Sciatic nerve (tissue), 2 donors: ENCODE measurements at places on chromosomes 6 and 20.

- no peak for DNase-seq
Observed at GRCh38 chr20:21096321-21097043, 9.7 kb downstream of the LINC00237 start.

- DNase-seq: no peak
Observed at GRCh38 chr6:87762116-87762515, 60.1 kb upstream of the AKIRIN2 start.

- no peak for DNase-seq
Observed at GRCh38 chr6:162644153-162644552, 83.4 kb downstream of the PRKN start.

GRCh38 chr6:161481786-161482516 is 208.1 kb upstream of the AGPAT4 start:
- DNase-seq: no peak

- peak; percentile 21 for DNase-seq
Observed at GRCh38 chr20:47280668-47281067, 75.8 kb downstream of the ZMYND8 start.

- DNase-seq: peak; percentile 47
Observed at GRCh38 chr6:170225852-170226417, 64.9 kb downstream of the DLL1 start.

DNA sequence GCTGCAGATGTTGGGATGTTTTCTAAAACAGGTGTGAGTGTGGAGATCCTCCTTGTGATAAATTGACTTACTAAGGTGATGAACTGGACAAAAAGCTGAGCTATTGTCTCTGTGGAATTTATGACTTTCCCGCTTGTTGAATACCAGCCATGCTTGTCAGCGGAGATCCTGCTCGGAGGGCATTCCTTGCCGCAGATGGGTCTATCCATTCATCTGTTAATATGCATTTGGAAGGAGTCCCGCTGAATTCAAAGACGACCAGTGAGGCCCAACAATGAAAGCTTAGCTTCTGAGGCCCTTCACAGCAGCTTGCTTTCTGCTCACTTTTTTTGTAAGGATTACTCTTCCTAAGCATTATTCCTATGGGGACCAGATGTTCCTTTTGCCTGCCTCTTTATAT is 124.9 kb downstream of the TIAM2 start:
- no peak for DNase-seq

GRCh38 chr6:158474961-158475343 is 84.9 kb upstream of the TMEM181 start:
- no peak for DNase-seq

DNA sequence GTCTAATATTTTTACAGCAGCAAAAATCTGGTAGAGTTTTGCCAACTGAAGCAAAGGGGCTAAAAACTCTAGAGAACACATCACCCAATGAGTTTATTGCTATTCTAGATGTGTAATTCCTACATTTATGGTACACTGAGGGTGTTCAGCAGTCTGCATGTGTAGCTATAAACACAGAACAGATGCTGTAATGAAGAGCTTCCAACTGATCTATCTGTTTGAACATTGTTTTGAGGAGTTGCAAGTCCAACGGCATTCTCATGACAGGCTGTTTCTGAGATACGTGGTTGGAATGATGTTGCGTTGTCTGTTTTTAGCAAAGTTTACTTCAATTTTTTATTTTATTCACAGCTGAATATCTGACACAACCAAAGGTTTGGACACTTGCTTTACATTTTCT is 141.2 kb upstream of the RAB32 start:
- no peak for DNase-seq

DNA sequence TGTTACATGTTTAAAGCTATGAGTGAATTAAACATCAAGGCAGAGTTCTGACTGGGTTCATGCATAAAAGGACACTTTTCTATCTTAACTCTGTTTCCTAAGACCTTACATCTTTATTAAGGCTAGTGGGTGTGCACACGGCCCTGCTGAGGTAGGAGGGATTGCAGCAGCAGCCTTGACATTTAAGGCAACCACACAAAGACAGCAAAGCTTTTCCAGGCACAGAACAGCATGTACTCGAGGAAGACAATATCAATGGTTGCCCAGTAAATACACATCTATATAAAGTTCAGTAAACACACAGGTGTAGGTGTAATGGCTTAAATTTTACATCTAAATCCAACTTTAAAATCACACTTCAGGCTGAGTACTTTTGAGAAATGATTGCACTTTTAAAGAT is 79.8 kb upstream of the LOC128125822 start:
- DNase-seq: no peak

DNA sequence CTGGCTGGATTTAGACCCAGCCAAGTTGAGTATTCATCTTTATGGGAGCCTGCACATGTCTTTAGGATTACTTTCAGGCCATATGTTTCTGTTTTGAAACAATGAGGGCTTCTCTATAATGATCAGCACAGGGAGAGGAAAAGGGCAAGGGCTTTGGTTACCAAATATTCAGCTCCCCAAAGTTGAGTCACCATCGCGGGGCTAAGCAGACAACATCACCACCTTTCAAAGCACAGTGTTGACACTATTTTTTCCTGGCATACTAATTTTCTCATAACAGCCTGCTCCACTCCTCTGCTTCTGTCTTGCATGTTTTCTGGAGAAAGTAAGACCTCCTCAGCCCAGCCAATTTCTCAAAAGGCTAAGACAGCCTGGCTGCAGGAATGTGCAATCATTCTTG is 4.9 kb downstream of the SCML4 start:
- DNase-seq: no peak

GRCh38 chr20:21681234-21681921 is 24.1 kb upstream of the PAX1 start:
- no peak for DNase-seq

DNA sequence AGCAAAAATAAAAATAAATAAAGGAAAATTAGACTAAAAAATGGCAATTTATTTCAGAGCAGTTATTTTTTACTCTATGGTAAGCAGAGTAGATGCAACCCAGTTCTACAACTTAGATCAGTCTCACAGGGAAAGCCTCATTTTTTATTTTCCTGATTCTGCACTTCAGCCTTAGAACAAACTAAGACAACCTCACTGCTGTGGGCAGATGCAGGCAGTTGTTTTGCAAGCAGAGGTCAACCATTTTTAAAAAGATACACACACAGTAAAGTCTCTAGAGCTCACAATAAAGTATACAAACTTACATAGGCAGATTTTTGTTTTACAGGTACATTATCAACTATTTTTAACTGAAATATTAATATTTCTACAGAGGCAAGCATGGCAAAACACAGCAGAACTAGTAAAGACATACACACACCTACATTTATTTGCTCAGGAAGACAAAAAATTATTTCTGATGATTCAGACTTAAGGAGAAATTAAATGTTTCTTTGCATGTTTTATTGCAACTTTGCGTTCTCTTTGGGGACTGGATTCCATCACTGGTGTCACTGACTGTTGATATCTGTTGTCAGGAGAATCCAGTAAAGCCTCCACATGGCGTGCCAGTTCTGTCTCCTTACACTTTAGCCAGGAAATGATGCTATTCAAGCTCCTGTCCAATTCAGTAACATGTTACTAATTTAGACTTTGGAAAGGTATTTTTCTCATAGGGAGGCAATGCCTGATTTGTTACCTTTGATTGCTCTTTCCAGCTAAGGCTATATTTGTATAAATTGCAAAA is 102.7 kb downstream of the TRDN start:
- DNase-seq: no peak

DNA sequence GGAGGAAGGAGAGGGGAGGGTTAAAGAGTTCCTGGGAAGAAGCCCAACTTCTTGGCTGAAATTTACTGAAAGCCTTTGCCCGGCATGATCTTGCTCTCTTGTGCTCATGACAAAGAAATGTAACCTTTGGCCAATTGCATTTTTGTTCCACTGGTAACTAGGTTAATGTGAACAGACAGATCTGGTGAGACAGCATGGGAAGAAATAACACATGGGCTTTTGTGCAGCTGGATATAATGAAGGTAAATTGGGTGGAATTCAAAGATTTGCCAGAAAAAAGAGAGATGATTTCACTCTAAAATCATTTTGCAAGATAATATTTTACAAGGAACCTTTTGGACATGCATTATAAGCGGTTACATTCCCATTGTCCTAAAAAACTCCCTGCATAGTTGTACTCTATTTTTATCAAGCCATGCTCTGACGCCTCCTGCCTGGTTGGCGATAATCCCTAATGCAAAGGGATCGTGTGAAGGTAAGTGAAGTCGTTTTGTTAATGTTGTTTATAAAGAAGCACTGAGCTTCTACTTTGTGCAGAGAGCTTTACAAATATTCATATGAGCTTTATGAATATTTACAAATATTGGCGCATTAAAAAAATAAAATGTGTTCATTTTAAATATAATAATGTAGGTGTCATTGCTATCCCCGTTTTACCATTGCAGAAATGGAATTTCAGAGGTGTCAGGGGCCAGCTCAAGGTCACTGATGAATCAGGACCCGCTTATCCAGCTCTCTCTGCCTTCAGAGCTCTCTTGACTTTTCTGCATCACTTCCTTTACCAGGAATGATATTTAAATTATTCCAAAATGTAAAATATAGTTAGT is 161.3 kb upstream of the AGPAT4 start:
- DNase-seq: no peak

GRCh38 chr20:63345328-63346100 is 15.6 kb downstream of the CHRNA4 start:
- no peak for DNase-seq

DNA sequence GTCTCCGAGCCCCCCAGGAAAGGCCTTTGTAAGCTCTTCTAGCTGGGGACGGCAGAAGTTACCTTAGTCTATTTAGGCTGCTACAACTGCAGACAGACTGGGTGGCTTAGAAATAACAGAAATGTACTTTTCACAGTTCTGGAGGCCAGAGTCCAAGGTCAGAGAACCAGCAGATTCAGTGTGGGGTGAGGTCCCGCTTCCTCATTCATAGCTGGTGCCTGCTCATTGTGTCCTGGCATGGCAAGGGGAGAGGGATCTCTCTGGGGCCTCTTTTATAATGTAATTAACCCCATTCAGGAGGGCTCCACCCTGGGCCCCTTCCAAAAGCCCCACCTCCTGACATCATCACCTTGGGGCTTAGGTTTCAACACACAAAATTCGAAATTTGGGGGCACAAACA is 315.1 kb downstream of the CDH4 start:
- no peak for DNase-seq

GRCh38 chr20:46704714-46705377 is 4.6 kb upstream of the SLC2A10 start:
- DNase-seq: no peak

DNA sequence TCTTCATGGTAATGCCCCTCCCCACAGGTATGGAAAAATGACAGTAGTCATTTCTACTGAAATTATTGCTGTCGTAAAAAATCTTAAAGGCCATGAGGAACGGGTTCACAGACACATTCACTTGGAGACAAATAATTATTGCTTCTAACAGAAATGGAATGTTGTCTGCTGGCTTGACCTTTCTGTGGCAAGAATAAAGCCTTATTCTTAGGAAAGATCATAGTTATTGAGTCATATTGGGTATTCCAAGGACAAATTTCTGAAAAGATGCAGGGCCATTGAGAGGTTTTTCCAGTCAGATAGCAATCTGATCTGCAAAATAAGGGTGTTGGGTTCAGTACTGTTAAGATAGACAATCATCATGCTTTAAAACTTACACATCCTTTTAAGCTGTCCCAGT is 29.2 kb downstream of the AKAP7 start:
- DNase-seq: no peak

DNA sequence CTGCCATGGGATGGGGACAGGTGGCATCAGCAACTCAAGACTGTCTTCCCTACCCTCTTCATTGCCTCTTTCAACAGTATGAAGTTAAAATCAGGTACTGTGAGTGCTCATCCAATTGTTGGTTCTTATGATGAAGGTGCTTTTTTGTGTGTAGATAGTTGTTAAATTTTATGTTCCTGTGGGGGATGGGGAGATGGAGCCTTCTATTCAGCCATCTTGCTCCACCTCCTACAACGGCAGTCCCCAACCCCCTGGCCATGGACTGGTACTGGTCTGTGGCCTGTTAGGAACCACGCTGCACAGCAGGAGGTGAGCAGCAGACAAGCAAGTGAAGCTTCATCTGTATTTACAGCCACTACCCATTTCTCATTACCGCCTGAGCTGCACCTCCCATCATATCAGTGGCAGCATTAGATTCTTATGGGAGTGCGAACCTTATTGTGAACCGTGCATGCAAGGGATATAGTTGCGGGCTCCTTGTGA is 47.8 kb upstream of the TOP1 start:
- no peak for DNase-seq

DNA sequence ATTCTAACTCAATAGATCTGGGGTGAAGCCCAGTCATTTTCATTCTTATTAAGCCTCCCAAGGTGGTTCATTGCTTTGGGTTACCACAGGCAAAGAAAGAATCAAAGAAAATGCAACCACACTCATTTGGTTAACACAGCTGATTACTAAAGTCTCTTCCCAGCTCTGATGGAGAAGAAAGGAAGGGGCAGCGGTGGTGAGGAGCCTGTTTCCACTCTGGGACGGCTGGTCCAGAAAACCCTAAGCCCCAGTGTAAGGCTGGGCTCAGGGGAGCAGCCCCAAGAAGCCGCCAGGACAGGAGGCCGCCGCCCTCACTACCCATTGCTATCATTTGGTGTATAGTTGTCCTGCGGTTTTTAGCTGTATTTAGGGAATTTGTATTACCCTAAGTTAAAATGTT is 226.9 kb downstream of the CD83 start:
- no peak for DNase-seq

DNA sequence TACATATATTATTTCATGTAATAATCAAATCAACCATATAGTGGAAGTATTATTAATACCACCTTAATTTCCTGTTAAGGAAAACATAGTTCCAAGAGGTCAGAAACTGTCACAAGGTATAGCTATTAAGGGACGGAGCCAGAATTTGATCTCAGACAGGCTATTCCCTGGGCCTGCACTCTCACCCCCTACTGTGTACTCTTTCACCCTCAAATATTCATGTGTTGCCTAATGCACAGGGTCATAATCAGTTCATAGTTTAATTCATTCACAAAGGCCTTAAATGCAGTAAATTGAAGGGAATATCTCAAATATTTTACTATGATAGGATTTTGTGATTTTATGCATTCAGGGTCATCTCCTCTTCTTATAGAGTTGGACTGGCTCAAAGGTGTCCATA is 67.2 kb upstream of the IFNGR1 start:
- DNase-seq: no peak

- peak; percentile 73 for DNase-seq
Observed at GRCh38 chr6:131062241-131063027, 611 bp downstream of the EPB41L2 start.

- no peak for DNase-seq
Observed at GRCh38 chr20:60262967-60263603, 304.9 kb downstream of the CDH26 start.

- DNase-seq: peak; percentile 32
Observed at GRCh38 chr20:50578778-50579165, 68.6 kb downstream of the PTPN1 start.

DNA sequence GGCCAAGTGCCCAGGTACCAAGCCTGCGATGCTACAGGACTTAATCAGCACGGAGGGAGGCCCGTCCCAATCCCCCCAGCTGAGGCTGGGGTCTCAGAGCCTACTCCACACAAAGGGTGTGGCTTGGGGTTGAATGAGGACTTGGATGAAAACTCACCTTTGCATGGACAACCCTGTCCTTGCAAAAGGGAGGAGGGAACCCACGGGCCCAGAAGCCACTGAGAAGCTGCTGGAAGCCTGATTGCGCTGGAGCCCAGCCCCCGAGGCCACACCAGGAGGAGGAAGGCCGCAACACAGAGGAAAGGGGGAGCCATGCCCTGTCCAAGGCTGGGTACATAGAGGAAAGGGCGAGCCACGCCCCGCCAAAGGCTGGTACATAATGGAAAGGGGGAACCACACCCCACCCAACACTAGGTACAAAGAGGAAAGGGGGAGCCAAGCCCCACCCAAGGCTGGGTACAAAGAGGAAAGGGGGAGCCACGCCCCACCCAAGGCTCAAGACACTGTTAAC is 158.8 kb downstream of the DLL1 start:
- peak; percentile 47 for DNase-seq
